ENCODE measurements at places on chromosomes 1 and 21.

DNA sequence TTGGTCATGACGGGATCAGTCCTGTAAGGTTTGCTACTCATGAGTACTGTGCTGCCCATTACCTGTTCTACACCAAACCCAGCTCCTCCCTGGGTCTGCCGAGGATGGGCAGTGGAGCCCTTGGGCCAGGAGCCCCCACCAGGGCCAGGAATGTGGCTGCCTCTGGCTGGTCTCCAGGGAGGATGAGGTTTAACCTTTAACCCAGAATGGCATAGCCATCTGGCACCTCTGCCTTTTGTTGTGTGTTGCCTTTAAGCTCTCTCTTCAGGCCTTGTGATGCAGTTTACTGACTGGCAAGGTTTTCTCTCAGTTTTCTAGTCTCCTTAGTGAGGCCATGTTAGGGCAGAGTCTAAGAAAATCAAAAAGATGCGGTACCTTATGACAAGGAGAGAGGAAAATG, 38.6 kb downstream of the SIPA1L2 start:
- no peak for DNase-seq
- H3K4me1 ChIP-seq = peaks cover 3% of the 10 kb centered on the region
- no peak overlapping the region for H3K4me3 ChIP-seq
- no peaks in the 10 kb centered on the region for H3K36me3 ChIP-seq

DNA sequence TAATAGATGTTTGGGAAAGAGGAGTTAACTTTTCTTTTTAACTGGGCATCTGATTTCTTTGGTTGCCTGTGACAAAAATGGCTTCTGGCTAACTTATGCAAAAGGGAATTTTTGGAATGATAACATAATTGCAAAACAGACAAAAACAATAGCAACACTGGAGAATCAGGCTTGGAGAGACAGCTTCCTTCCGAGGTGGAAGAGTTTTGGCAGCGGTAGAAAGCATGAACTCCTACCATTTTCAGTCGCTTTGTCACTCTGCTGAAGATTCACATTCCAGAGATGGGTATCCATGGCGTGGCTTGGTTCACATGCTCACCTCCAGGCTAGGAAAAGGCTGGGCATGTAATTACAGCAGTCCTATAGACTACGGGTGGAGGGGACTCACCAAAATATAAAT, 17.2 kb upstream of the FGGY start:
- no peaks in the 10 kb centered on the region for H3K27me3 ChIP-seq
- no peak overlapping the region for H3K27ac ChIP-seq
- no peak for DNase-seq
- no peaks in the 10 kb centered on the region for H3K36me3 ChIP-seq

- H3K4me3 ChIP-seq = no peak overlapping the region
- DNase-seq = peak; percentile 25
- peaks cover 3% of the 10 kb centered on the region for H3K4me1 ChIP-seq
- no peak overlapping the region for H3K27ac ChIP-seq
- H3K27me3 ChIP-seq = no peaks in the 10 kb centered on the region
Measured at GRCh38 chr1:65075123-65075976, 72.7 kb upstream of the AK4 start.

DNA sequence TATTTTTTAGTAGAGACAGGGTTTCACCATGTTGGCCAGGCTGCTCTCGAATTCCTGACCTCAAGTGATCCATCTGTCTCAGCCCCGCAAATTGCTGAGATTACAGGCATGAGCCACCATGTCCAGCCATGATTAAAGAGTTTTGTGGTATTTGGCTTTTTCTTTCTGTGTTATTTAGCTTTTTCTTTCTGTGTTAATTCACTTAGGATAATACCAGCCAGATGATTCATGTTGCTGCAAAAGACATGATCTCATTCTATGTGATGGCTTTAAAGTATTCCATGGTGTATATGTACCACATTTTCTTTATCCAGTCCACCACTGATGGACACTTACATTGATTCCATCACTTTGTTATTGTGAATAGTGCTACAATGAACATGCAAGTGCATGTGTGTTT, 1135.2 kb downstream of the AMY1C start:
- H3K27ac ChIP-seq = no peak overlapping the region
- no peaks in the 10 kb centered on the region for H3K4me1 ChIP-seq
- DNase-seq = no peak
- no peaks in the 10 kb centered on the region for H3K36me3 ChIP-seq

GRCh38 chr1:230058626-230059025, 8.4 kb upstream of the GALNT2 start:
- H3K27me3 ChIP-seq = peaks cover 6% of the 10 kb centered on the region
- H3K4me3 ChIP-seq = no peak overlapping the region
- no peaks in the 10 kb centered on the region for H3K36me3 ChIP-seq
- no peaks in the 10 kb centered on the region for H3K4me1 ChIP-seq

GRCh38 chr1:232140419-232141166, 489.3 kb downstream of the SIPA1L2 start:
- no peak overlapping the region for H3K4me3 ChIP-seq
- no peak for DNase-seq
- H3K27me3 ChIP-seq = peaks cover 3% of the 10 kb centered on the region
- no peaks in the 10 kb centered on the region for H3K36me3 ChIP-seq

DNA sequence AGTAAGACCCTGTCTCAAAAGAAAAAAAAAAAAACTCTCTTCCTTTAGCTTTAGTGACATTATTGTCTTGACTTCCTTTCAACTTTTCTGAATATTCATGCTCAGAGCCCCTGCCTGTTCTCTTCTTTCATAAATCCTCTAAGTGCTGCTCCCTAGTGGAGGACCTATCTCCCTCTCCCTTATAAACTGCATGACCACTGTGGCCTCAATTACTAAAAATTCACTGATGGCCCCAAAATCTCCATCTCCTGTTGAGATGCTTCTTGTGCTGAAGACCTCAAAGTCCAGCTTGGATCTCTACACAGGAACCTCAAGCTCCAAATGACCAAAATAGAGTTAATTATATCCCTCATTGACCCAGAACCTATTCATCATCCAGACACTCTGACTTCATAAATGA, 7.8 kb downstream of the ITLN1 start:
- H3K36me3 ChIP-seq = no peaks in the 10 kb centered on the region
- H3K4me1 ChIP-seq = peaks cover 2% of the 10 kb centered on the region
- H3K27ac ChIP-seq = no peak overlapping the region

DNA sequence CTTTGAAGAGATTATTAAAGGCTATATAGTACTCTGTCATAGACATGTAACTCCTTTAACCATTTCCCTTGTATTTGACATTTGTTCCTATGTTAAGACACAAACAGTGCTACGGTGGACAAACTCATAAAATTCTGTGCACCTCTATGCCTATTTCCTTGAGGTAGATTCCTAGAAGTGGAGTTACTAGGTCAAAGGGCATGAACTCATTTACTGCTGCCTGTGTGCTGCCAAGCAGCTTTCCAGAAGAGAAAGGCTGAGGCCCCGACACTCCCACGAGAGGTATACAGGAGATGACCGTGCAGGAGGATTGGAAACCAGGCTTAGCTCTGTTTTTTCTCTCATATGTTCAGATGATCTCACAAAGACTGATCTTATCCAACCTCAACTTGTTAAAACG, 34.4 kb upstream of the TENT5C start:
- no peak overlapping the region for H3K27ac ChIP-seq
- no peak overlapping the region for H3K4me3 ChIP-seq
- no peaks in the 10 kb centered on the region for H3K4me1 ChIP-seq
- DNase-seq = no peak
- H3K36me3 ChIP-seq = no peaks in the 10 kb centered on the region

GRCh38 chr1:167950569-167950968, 13.7 kb upstream of the MPC2 start:
- no peak overlapping the region for H3K4me3 ChIP-seq
- H3K4me1 ChIP-seq = no peaks in the 10 kb centered on the region
- H3K27me3 ChIP-seq = no peaks in the 10 kb centered on the region
- H3K27ac ChIP-seq = no peak overlapping the region
- H3K36me3 ChIP-seq = peaks cover 13% of the 10 kb centered on the region

DNA sequence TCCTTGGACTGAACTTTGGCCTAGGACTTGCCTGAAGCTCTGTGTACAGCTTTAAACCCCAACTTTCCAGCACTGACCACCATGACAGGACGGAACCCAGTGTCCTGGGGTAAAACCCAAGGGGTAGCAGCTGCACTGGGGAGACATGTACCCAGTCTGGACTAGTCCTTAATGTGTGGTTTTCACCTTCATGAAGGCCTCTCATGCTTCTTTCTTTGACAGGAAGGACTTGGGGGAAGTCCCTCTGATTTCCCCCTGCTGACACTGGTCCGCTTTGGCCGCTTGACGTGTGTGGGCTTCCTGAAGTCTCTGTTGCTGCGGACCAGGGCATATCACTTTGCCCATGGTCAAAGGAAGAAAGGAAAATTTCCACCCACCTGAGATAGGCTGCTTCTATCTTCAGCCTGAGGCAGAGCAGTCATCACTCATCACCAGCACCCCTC, 66.3 kb upstream of the PRDX6 start:
- H3K27ac ChIP-seq = no peak overlapping the region
- no peak for DNase-seq
- no peaks in the 10 kb centered on the region for H3K36me3 ChIP-seq
- peaks cover 3% of the 10 kb centered on the region for H3K4me1 ChIP-seq
- no peak overlapping the region for H3K4me3 ChIP-seq
- no peaks in the 10 kb centered on the region for H3K27me3 ChIP-seq

DNA sequence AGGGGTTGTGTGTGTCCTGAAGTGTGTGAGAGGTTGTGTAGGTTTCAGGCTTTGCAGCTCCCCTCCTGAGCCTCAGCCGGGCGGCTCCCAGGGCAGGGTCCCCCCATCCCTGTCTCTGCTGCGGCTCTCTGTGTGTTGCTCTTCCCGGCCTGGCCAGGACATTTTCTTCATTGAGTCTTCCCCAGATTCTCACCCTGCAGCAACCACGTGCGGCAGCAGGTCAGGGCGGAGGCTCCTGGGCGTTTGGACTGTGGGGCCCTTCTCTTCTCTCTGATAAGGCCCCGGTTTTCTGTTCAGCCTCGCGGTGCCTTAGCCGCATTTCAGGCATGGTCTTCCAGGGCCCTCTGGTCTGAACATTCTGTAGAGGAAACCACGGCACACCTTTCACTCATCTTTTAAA, 1.8 kb upstream of the TCP10L start:
- no peak overlapping the region for H3K27ac ChIP-seq
- H3K36me3 ChIP-seq = no peaks in the 10 kb centered on the region
- H3K27me3 ChIP-seq = peaks cover 14% of the 10 kb centered on the region
- H3K4me1 ChIP-seq = no peaks in the 10 kb centered on the region
- no peak overlapping the region for H3K4me3 ChIP-seq
- no peak for DNase-seq

GRCh38 chr1:155062151-155062686, 1.3 kb upstream of the EFNA4 start:
- H3K36me3 ChIP-seq = no peaks in the 10 kb centered on the region
- H3K27me3 ChIP-seq = no peaks in the 10 kb centered on the region
- no peak for DNase-seq
- H3K27ac ChIP-seq = no peak overlapping the region
- H3K4me1 ChIP-seq = peaks cover 31% of the 10 kb centered on the region

DNA sequence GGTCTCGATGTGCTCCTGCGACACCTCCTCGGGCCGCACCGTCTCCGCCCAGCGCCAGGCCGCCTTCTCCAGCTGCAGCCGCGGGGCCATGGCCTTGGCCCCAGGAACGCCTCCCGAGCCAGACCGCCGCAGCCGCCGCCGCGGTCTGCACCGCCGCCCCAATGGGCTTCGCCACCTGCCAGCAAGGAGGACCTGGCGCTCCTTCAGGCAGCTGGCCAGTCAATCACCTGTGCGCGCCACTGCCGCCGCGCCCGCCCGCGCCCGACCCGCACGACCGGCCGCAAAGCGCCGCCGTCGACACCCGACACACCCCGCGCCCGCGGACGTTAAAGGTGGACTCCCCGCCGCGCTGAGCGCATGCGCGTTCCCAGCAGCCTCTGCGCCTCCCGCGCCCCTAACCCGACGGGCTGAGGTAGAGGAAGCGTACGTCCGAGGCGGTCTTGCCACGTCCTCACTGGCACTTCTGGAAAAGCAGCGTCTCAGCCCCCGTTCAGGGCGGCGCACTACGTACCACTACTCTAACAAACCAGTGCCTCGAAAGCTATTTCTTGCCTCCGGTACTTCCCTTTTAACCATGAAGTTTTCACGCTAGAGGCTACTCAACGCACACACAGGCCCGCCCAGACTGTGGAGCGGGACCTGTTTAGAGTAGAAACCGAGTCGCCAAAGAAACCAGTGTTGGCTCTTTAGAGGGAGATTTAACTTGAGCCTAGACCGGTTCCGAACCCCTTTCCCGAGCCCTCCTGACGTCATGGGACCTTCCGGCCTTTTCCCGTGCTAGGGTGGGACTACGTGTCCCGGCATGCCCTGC, at the start of gene USP48:
TSS of gene USP48 (minus strand) at position 282 of the 811 bp plus-strand sequence. CDS start at position 90, 192 bp downstream.
- H3K4me3 ChIP-seq = peak within 1 kb of the TSS; percentile 91
- peaks cover 29% of the 10 kb centered on the region for H3K4me1 ChIP-seq
- H3K27me3 ChIP-seq = no peaks in the 10 kb centered on the region
- peak within 1 kb of the TSS; percentile 99 for H3K27ac ChIP-seq
- peak; percentile 97 for DNase-seq

GRCh38 chr1:34827341-34827941, 32.1 kb downstream of the SMIM12 start:
- no peak overlapping the region for H3K27ac ChIP-seq
- no peak overlapping the region for H3K4me3 ChIP-seq
- no peak for DNase-seq
- no peaks in the 10 kb centered on the region for H3K36me3 ChIP-seq

- H3K4me1 ChIP-seq = no peaks in the 10 kb centered on the region
- H3K27me3 ChIP-seq = peaks cover 29% of the 10 kb centered on the region
- H3K27ac ChIP-seq = no peak overlapping the region
- no peak for DNase-seq
Measured at GRCh38 chr1:21534674-21535378, 25.6 kb downstream of the ALPL start.

DNA sequence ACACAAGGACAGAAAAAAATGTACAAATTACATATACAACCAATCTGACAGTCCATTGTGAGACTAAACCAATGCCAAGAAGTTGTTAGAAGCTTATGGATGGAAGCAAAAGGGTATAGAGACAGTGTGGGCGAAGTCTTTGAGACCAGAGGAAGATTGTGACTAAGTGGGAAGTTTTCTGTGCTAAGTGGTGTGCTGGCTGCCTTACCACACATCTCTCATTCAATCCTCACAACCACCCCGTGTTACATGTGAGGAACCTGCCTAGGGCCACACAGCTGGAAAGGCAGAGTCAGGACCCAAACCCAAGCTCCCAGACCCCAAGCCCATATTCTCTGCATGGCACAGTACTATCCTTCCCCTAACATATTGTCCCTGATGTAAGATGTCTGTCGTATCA, 53.5 kb upstream of the DUSP10 start:
- no peak overlapping the region for H3K27ac ChIP-seq
- no peaks in the 10 kb centered on the region for H3K36me3 ChIP-seq
- peaks cover 13% of the 10 kb centered on the region for H3K4me1 ChIP-seq
- no peaks in the 10 kb centered on the region for H3K27me3 ChIP-seq
- H3K4me3 ChIP-seq = no peak overlapping the region

All from T-cell (primary cell).